ENCODE measurements at places on chromosomes 7 and 10. TPM values are rescaled to one million over a fixed set of nuclear protein-coding genes. Genes with fewer than 3 reads are reported as not detected.

PFKFB3 gene
- 151 TPM for total RNA-seq

OR2A1 gene
- 0.07 TPM for total RNA-seq

BTAF1 gene
- total RNA-seq, result 48.8 TPM

CYP3A4 gene
- total RNA-seq, result not detected

RHEB gene
- total RNA-seq, result 46.1 TPM

CYP2C19 gene
- total RNA-seq, result not detected

SLC39A12 gene
- total RNA-seq, result not detected

NPSR1 gene
- not detected for total RNA-seq

PPP1R3A gene
- not detected for total RNA-seq

BZW2 gene
- 43.5 TPM for total RNA-seq

COMTD1 gene
- 3.7 TPM for total RNA-seq

SPDYE2B gene
- total RNA-seq, result not detected

CASTOR2 gene
- 15.4 TPM for total RNA-seq

NPY4R2 gene
- not detected for total RNA-seq

FAM24B gene
- total RNA-seq, result 2.2 TPM

PTPN20 gene
- total RNA-seq, result 4.5 TPM

ARF5 gene
- total RNA-seq, result 94.2 TPM

EBF3 gene
- 1.6 TPM for total RNA-seq

RSPH10B2 gene
- total RNA-seq, result 0.20 TPM

ERVW-1 gene
- total RNA-seq, result not detected

PRKAR2B gene
- 1.1 TPM for total RNA-seq

MYL7 gene
- not detected for total RNA-seq

ANKRD30A gene
- not detected for total RNA-seq

TTYH3 gene
- 37.3 TPM for total RNA-seq

PRSS58 gene
- total RNA-seq, result not detected

CHRM2 gene
- 3.0 TPM for total RNA-seq

GUSB gene
- total RNA-seq, result 26.1 TPM

GNA12 gene
- total RNA-seq, result 44.1 TPM

FAM221A gene
- total RNA-seq, result 1.5 TPM

C7orf33 gene
- total RNA-seq, result not detected

VSTM4 gene
- 8.2 TPM for total RNA-seq

RASSF4 gene
- total RNA-seq, result 6.2 TPM

CPXM2 gene
- 114 TPM for total RNA-seq

NOS3 gene
- total RNA-seq, result 0.33 TPM

ABCC2 gene
- total RNA-seq, result 1.2 TPM

NPTX2 gene
- total RNA-seq, result 3.3 TPM

BLNK gene
- not detected for total RNA-seq

IDI2 gene
- total RNA-seq, result not detected

LRGUK gene
- 0.10 TPM for total RNA-seq

TAF3 gene
- total RNA-seq, result 1.9 TPM

GPR37 gene
- 1.5 TPM for total RNA-seq

NUTM2E gene
- not detected for total RNA-seq

UTF1 gene
- total RNA-seq, result not detected

DDC gene
- total RNA-seq, result not detected

TMEM273 gene
- total RNA-seq, result 0.13 TPM

CLCN1 gene
- 0.07 TPM for total RNA-seq

FAM180A gene
- total RNA-seq, result 51.3 TPM

Data from smooth muscle cell of the pulmonary artery (primary cell).